Hippocampal formation (tissue), 2 donors: ENCODE measurements at places on chromosomes 2 and 18.

DNA sequence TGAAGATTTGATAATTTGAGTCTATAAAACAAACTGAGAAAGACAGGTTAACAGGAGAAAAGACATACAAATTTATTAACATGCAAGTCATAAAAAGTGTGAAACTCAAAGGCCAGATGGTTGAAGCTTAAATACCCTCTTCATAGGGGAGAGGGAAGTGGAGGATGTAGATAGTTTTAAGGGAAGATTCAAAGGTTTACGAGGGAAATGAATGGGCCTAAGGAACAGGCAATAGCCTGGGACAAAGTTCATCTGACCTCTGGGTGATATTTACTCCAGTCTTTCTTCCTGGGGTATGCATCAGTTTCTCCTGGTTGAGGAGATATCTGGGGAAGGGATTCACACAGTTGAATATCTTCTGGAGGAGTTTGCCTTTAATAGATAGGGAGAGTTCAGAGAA lies 215.0 kb upstream of the SP5 start:
- DNase-seq, result no peak

GRCh38 chr2:130252880-130253645 lies 54.8 kb upstream of the TUBA3E start:
- no peak for DNase-seq

- no peak for DNase-seq
Observed at GRCh38 chr2:59233448-59233847, 992.3 kb upstream of the FANCL start.

DNA sequence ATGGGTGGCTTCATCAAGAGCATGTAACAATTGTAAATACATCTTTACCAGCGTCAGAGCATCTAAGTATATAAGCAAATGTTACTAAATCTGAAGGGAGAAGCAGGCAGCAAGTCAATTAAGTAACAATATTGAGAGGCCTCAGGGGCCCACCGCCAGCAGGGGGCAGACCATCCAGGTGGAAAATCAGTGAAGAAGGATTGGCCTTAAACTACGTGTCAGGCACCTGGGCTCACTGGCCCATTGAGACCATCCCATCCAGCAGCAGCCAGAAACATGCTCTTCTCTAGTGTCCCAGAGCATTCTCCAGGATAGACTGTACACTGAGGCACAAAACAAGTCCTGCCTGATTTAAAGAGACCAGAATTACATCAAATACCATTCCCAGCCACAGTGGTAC lies 96.2 kb upstream of the SNTG2 start:
- no peak for DNase-seq

DNA sequence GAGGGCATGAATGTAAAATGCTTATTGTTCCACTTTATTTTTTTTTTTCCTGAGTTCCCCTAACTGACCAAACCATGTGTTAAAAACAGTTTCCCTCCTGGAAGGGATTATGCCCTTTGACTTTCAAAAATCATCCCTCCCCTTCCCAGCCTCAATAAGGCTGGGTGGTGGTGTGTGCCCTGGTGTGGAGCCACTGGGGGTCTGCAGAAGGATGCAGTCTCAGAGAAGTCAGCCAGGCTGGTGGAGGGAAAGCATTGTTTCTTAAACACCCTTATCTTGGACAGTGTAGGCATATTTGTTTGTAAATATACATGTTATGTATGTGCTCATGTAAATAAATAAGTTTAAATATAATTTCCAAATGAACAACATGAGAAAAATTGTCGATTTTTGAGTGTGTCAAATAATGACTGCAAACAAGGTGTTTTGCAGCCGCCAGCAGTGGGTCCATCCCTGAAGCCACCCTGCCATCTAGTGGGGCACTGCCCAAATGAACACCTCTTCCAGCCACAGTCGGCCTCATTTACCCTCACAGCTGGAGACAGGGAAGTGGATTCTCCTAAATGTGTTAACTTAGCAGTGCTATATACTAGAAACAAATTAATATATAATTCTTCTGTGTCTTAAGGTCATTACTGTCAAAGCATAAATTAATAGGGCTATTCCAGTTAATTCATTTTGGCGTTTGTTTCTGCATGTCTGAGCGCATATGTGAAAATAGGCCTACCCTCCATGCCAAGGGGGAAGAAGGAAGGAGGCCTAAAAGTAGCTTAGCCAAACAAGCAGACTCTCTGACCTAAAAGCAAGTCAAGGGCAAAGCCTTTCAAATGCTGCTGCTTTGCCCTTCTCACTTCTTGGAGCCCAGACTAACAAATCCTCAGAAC lies 209.6 kb upstream of the PIK3C3 start:
- no peak for DNase-seq

DNA sequence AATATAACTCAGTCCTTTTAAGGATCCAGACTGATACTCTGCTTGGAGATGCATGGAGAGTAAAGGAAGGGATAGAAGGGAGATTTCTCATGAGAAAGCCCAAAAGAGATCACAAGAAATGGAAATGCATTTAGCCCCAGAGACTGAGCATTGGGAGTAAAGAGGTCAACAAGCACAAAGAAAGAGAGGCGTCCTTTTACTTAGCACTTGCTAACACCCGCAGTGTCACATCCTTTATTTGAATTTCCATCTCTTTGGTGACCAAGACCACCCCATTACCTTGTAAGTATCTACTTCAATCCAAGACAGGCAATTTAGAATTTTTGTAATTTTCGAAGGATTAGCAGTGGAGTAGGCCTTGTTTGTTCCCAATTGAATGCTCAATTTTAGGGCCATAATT lies 111.8 kb upstream of the DCC start:
- DNase-seq, result no peak

DNA sequence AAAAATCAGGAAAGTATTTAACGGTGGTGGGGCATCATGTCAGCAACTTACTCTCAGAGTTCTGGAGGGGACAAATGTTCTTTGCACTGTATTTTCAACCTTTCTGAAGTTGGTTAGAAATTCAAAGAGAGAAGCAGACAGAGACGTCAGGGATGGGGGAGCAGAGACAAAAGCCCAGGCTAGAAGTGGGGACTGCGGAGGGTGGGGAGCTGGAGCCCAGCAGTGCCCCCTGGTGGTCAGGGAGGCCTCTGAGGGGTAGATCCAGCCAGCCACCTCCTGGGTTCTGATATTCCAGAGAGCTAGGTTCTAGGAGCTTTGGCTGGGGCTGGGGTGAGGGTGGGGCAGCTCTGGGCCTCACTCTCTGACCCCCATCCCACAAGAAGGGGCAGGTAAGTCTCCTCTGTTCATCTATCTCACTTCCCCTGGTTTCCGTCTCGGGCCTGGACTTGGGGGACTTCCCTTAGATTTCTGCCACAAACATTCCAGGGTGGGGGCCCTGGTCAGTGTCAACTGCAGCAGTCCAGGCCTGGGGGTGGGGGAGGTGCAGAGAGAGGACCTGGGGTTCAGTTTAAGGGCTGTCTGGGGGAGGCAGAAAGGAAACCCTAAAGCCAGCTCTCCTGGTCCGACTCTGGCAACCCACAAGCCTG lies 8.9 kb downstream of the TNS1 start:
- peak; percentile 14 for DNase-seq

GRCh38 chr18:32310774-32311173 lies 120.9 kb downstream of the MEP1B start:
- no peak for DNase-seq

DNA sequence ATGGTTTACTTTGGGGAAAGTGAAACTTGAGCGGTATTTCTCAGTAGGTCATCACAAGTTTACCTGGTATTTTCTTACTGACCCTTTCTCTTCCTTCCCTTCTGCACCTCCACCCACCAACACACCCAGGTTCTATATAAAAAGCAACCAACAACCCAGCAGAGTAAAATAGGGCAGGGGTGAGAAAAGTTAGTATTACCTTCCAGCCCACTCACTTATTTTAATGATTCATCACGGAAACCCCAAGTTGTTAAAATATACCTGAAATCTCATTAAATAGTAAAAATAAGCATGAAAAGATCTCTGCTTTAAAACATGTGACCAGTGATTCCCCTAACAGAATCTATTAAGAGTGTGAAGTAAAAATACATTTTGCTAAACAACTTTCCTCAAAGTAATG lies 306.1 kb downstream of the ZEB2 start:
- DNase-seq, result no peak

DNA sequence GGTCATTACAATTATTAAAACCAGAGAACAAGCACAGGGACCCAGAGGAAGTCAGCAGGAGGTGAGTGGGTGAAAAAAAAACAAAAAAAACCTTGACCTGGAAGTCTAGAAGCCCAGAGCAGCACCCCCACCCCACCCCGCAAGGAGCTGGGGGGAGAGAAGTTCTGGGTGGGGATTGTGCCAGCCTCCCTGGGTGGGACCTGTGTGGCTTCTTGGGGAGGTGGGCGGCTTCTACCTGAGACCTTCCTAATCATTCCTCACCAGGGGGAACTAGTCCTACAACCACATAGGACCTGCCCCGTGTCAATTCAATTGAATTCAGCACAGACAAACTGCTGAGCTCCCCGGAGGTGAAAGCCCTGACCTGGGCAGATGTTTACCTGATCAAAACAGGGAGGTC lies 17.3 kb downstream of the EVA1A start:
- no peak for DNase-seq

GRCh38 chr18:71797554-71797953 lies 746.6 kb downstream of the CBLN2 start:
- no peak for DNase-seq

GRCh38 chr2:72956936-72957335 lies 39.6 kb downstream of the EMX1 start:
- no peak for DNase-seq

DNA sequence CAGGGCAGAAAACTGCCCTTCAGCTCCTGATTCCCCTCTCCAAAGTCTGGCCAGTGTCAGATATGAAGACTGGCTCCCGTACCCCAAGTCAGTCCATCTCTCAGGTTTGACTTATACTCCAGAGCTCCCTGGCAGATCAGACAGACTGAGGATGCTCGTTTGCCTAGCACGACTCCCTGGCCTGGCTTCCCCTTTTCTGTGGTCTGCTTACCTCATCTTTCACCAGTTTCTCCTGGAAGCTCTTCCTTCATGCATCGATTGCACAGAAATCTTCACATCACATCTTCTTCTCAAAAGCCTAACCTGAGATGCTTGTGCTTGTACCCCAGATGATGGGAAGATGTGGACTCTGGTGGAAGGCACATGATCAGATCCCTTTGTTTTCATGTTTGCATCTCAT lies 387.9 kb upstream of the POU3F3 start:
- no peak for DNase-seq
